T-cell (primary cell): ENCODE measurements at places on chromosomes 1 and 21.

GRCh38 chr1:228365271-228366061 is 41.2 kb downstream of the TRIM11 start:
- no peak for DNase-seq

DNA sequence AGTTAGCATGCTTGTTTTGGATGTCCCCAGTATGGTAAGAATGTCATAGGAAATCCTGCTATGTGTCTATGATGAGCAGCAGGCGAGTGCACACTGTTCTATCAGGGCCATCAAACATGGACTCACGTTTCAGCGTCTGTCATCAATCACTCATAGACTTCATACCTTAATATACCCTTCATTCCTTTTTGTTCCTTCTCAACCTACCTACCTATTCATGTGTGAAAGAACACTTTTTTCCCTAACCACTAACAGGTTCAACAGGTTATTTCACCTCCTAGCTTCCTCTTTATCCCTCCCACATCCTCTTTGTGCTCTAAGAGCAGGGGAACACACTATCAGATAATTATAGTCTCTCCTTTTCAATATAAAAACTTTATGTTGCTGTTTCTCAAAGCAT is 300.6 kb downstream of the TM2D1 start:
- no peak for DNase-seq

DNA sequence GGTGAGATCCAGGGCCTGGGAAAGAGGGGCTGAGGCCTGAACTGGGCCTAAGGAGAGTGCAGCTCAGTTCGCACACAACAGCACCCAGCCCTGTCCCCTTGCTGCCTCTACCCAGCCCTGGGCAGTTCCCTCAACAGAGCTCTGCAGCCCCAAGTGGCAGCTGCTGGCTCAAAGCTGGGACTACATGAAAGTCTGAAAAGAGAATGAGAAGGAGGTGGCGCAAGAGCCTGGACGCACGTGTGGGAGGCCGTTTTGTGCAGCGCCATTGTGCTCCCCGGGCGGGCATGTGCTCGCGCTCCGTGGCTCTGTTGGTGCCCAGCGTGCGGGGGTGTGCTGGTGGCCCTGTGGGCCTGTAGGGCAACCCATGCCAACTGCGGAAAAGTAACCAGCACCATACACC is 10.3 kb downstream of the GPR37L1 start:
- DNase-seq, result no peak

DNA sequence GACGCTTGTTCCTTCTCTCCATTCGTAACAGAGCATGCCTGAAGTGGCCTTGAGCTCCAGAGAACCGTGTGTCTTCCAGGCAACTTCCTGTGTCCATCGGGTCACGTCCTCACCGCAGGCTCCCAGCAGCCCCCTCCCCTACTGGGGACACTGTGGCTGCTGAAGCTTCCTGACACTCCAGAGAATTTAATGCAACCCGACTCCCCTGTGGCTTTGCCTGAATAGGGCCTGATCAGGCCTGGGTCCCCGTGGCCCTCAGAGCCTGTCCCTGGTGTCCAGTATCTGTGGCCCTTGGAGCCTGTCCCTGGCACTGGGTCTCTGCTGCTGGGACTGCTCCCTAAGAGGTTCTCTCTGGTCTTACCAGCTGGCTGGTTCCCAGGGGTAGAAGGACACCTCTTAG is 219.7 kb upstream of the VAMP3 start:
- no peak for DNase-seq
